ENCODE measurements at places on chromosomes 4 and X. TPM values are rescaled to one million over a fixed set of nuclear protein-coding genes. Genes with fewer than 3 reads are reported as not detected.

Gene GNRHR
- 1.8 TPM for polyA plus RNA-seq

Gene PABPC1L2A
- not detected for polyA plus RNA-seq

Gene UGT2B15
- polyA plus RNA-seq: not detected

Gene FGFBP2
- not detected for polyA plus RNA-seq

Gene ZNF81
- polyA plus RNA-seq: 0.20 TPM

Gene EDA2R
- not detected for polyA plus RNA-seq

Gene TENM3
- 70.0 TPM for polyA plus RNA-seq

Gene CFAP47
- not detected for polyA plus RNA-seq

Gene SOX3
- polyA plus RNA-seq: not detected

Gene CABS1
- polyA plus RNA-seq: not detected

Gene FAM47A
- polyA plus RNA-seq: not detected

Gene DSPP
- not detected for polyA plus RNA-seq

Gene CSAG2
- not detected for polyA plus RNA-seq

Gene RADX
- not detected for polyA plus RNA-seq

Gene PRRG3
- polyA plus RNA-seq: 7.6 TPM

Gene UGT2A1
- not detected for polyA plus RNA-seq

Gene PI4K2B
- polyA plus RNA-seq: 3.5 TPM

Gene HAND2
- polyA plus RNA-seq: not detected

Gene CNGA2
- not detected for polyA plus RNA-seq

Gene DMRTC1
- 0.38 TPM for polyA plus RNA-seq

Gene HADH
- polyA plus RNA-seq: 22.3 TPM

Gene UBA6
- polyA plus RNA-seq: 36.7 TPM

Gene WDR13
- 20.1 TPM for polyA plus RNA-seq

Gene TEX13B
- not detected for polyA plus RNA-seq

Gene CENPU
- polyA plus RNA-seq: 4.8 TPM

Gene PWWP3B
- 3.8 TPM for polyA plus RNA-seq

Gene S100G
- polyA plus RNA-seq: not detected

Gene RTL9
- polyA plus RNA-seq: not detected

Gene PCDH18
- polyA plus RNA-seq: not detected

Gene USP17L20
- polyA plus RNA-seq: not detected

Gene NUDT11
- polyA plus RNA-seq: 17.3 TPM

Gene ATP1B4
- polyA plus RNA-seq: not detected

Gene CENPVL1
- 0.92 TPM for polyA plus RNA-seq

Gene CLGN
- 3.9 TPM for polyA plus RNA-seq

Gene FAM9B
- not detected for polyA plus RNA-seq

Gene STATH
- polyA plus RNA-seq: not detected

Gene CXCL8
- polyA plus RNA-seq: not detected

Gene C4orf50
- polyA plus RNA-seq: 0.83 TPM

Gene ENPP6
- polyA plus RNA-seq: 0.70 TPM

Gene VCX2
- polyA plus RNA-seq: not detected

Gene OTUD6A
- polyA plus RNA-seq: not detected

Gene PDCL2
- not detected for polyA plus RNA-seq

Gene ERAS
- not detected for polyA plus RNA-seq

Gene SCRG1
- polyA plus RNA-seq: 19.4 TPM

Gene SCFD2
- 12.6 TPM for polyA plus RNA-seq

Gene CAMK2D
- 167 TPM for polyA plus RNA-seq

Gene SPANXD
- not detected for polyA plus RNA-seq

Gene ANTXR2
- polyA plus RNA-seq: 0.67 TPM

Gene AMOT
- polyA plus RNA-seq: 7.9 TPM

Gene WDFY3
- polyA plus RNA-seq: 13.6 TPM

Gene KLHL34
- 1.1 TPM for polyA plus RNA-seq

Gene SOWAHD
- polyA plus RNA-seq: not detected

Gene XPNPEP2
- not detected for polyA plus RNA-seq

Gene HSD17B10
- 28.5 TPM for polyA plus RNA-seq

Gene ERVMER34-1
- 3.8 TPM for polyA plus RNA-seq

Gene CXCL3
- not detected for polyA plus RNA-seq

Gene TSPAN6
- 4.5 TPM for polyA plus RNA-seq

Gene TNIP3
- polyA plus RNA-seq: 0.73 TPM

Gene TMPRSS11D
- not detected for polyA plus RNA-seq

All from Purkinje cell (primary cell).